ENCODE measurements at places on chromosomes 5 and 9.

- DNase-seq, result no peak
These were observed 43.2 kb downstream of the SEMA4D start for GRCh38 chr9:89454498-89455355.

- no peak for DNase-seq
These were observed 77.7 kb downstream of the NR6A1 start for GRCh38 chr9:124693403-124693802.

- no peak for DNase-seq
These were observed 286.8 kb downstream of the ADAMTS6 start for GRCh38 chr5:65194871-65195270.

DNA sequence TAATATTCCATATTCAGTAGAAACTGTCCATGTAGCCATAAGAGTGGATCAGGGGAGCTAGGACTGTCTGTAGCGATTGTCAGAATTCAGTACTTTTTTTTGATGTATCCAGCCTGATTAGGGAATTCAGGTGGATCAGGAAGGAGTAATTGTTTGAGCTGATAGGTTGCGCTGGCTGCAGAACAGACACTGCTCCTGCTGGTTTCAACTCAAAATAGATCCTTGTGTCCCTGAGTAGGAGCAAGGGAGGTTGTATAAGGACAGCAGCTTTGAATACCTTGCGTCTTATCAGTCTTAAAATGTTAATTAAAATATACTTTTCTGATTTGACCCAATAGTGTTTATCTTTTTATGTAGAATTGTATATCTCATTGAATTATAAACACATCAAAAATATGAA, 229.6 kb downstream of the KDM4C start:
- DNase-seq, result no peak

GRCh38 chr5:148740966-148741742, 85.3 kb upstream of the ADRB2 start:
- DNase-seq, result peak; percentile 69

DNA sequence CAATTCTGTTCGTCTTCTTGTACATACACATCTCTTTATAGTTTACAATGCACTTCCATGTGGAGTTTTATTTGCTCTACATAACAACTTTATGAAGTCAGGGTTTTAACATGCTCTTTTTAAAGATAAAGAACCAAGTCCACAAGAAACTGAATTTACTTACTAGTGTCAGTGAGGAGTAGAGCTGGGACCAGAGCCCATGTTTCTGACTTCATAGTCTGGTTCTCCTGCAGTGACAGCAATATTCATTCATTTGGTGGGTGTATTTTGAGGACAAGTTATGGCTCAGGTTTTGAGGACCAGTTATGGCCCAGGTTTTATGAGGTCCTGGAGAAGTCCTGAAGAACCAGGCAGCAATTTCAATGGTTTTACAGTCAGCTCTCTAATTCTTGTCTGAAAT, 481.9 kb upstream of the TNC start:
- no peak for DNase-seq

- DNase-seq, result peak; percentile 60
These were observed 308.2 kb upstream of the PRR16 start for GRCh38 chr5:120155873-120156272.

- no peak for DNase-seq
These were observed 1.7 kb downstream of the MYORG start for GRCh38 chr9:34374905-34375552.

GRCh38 chr9:132077881-132078698, 1.6 kb downstream of the MED27 start:
- DNase-seq, result peak; percentile 50

- no peak for DNase-seq
These were observed 119.6 kb downstream of the SGCD start for GRCh38 chr5:156446526-156446925.

GRCh38 chr5:90473396-90474234, 956 bp downstream of the MBLAC2 start:
- DNase-seq, result peak; percentile 31

GRCh38 chr9:101738566-101739183, at the start of gene GRIN3A:
TSS of gene GRIN3A (minus strand) at chr9:101738647. CDS start at chr9:101737979, 668 bp downstream.
- DNase-seq, result no peak

- DNase-seq, result no peak
These were observed 307.3 kb upstream of the KCNN2 start for GRCh38 chr5:114054594-114054993.

GRCh38 chr5:172075656-172076055, 69.2 kb upstream of the FBXW11 start:
- no peak for DNase-seq

DNA sequence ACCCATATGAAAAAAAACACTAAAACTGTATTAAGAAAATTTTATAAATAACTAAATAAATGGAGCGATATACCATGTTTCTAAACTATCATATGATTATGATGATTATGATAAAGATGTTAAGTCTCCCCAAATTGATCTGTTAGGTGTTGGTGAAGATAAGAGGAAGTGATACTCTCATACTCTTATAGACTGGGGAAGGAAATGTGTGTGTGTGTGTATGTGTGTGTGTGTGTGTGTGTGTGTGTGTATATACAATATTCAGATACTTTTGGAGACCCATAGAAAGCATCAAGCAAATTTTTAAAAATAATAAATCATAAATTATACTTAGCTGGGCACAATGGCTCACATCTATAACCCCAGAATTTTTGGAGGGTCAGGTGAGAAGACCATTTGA, 62.9 kb downstream of the TMEM232 start:
- DNase-seq, result no peak
